NCI-H1417 (cell line): ENCODE measurements at places on chromosomes 1 and 21.

- no peak for DNase-seq
Measured at GRCh38 chr1:229428256-229428655, 5.6 kb downstream of the ACTA1 start.

DNA sequence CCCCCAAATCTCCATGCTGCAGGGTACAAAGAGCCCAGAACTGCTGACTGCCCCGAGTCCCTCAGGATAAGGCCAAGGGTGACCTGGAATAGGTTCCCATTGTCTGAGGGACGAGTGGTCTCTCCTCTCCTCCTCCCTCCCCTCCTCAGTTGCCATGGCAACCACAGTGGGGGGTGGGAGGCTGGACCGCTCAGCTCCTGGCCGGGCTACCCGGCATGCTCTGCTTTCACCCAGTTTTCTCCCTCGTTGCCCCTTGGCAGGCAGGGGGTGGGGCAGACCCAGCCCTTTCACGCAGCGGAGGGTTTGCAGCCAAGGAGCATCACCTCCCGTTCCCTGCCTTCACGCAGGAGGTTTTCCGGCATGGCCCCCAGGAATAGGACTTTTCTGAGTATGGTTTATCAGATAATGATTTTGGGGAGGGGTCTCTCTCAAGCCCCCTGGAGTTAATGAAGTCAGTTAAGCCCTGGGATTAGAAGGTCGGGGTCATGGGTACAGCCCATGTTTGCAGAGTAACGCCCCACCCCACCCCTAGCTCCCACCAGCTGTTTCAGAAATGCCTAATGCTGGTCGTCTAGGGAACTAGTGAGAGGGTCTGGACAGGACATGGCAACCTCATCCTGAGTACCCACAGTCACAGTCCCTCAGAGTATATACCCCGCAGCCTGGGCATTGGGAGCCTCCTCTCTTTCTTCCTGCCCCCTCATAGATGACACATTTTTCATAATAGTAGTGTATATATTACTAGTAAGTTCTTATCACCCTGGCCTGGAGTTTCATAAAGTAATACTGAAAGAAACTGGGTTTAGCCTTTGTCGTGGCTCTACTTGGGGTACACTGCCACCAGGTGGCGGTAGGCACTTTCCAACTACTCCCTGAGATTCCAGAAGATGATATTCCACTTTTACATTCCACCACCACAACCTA is 20.7 kb downstream of the C1QB start:
- peak; percentile 64 for DNase-seq

GRCh38 chr1:110515891-110516290 is 3.1 kb downstream of the KCNA10 start:
- DNase-seq = no peak

GRCh38 chr1:107795441-107795840 is 169.5 kb downstream of the VAV3 start:
- no peak for DNase-seq

GRCh38 chr21:26842974-26843932 is 2.0 kb downstream of the ADAMTS1 start:
- DNase-seq = peak; percentile 71

DNA sequence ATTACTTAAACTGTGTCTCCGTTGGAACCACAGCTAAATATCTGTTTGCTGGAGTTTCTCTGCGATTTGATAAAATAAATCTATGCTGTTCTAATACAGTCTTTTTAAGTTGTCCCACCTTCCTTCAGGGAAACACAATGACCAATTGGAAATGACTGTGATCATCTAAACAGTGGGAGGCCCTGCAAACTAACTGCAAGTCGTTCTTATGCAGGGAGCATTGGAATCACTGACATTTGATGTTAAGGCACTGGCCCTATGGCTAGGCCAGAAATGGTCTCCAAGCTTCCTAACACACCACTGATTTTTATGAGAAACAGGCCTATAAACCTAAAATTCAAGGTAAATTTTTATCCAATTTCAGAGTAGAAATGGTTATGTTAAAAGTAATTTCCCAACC is 645.2 kb downstream of the LMO4 start:
- DNase-seq = no peak

- DNase-seq = no peak
Measured at GRCh38 chr1:243440406-243440805, 184.6 kb downstream of the SDCCAG8 start.

DNA sequence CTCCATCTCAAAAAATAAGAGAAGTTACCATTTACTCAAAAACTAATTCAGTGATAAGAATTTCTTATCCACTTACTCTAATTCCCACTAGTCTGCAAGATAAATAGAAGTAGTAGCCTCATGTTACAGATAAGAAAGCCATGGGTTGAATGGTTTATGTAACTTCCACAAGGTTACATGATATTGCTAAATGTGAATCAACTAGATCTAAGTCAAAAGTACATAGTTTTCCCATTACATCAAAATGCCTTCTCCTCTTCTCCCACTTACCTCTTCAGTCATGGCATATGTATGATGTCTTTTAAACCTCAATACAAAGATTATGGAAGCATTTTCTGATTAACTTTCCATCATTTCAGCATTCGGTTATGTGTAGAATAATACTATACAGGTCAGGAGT is 108.5 kb downstream of the ASH1L start:
- DNase-seq = no peak

GRCh38 chr1:147225193-147225730 is at the start of gene FMO5:
Gene FMO5, minus strand, starts transcription at chr1:147225339. Its CDS starts 310 bp downstream, at chr1:147225029.
- peak; percentile 2 for DNase-seq
